ENCODE measurements at places on chromosomes 2 and 18.

DNA sequence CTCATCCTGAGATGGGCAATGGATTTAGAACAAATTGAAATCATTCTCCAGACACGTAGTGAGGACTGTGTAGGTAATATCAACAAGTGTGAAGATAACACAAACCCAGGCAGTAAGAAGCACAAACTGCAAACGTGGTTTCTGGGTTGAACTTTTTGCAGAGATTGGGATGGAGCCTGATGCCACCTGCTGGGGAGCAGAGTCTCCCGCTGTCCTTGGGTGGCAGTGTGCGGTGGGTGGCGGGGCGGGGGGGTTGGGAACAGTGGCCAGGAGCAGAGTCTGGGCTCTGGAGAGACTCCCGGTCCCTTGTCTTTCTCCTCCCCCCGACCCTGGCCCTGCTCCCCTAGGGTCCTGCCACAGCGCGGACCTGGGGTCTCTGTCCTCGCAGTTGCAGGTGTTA lies 19.5 kb downstream of the TRAF3IP1 start:
- no peak for DNase-seq

- no peak for DNase-seq
Measured at GRCh38 chr2:46248171-46248570, 49.0 kb upstream of the EPAS1 start.

GRCh38 chr2:111157071-111157661 lies 36.5 kb downstream of the BCL2L11 start:
- DNase-seq, result no peak

DNA sequence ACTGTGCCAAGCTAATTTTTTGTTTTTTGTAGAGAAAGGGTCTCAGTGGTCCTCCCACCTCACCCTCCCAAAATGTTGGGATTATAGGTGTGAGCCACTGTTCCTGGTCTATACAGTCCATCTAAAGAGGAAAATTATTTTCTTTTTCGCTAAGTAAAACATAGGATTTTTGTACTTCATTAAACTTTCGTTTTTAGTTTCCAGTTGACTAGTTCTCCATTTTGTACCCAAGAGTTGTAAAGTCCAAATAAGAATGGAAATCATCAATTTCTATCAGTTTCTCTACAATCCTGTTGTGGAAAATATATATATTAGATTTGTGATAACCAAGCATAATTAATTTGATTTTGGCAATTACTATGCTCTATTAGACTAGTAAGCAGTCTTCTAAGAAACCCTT lies 156.4 kb downstream of the BABAM2 start:
- no peak for DNase-seq

DNA sequence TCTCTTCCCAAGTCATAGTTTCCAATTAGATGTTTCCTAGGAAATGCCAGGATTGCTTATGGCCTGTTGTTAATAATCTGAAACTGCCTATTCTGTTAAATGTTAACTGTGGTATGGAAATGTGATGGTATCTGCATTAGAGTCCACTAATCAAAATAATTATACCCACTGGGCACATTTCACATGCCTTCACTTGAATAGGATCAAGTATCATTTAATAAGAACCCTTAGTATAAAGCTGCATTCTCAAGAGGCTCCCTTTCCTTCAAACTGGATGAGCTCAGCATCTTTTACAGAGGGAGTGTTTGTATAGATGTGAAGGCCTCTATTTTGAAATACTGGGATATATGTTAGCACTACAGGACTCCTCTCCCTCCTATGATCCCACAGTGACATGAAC lies 477.2 kb upstream of the VRK2 start:
- DNase-seq, result no peak

Measured in astrocyte of the hippocampus (primary cell).